ENCODE measurements at places on chromosomes 2 and 18.
A peak's percentile ranks its signal among the peaks of the same experiment; 100 is the strongest.

- DNase-seq: no peak
These were observed 447.7 kb upstream of the GYPC start for GRCh38 chr2:126208266-126208665.

DNA sequence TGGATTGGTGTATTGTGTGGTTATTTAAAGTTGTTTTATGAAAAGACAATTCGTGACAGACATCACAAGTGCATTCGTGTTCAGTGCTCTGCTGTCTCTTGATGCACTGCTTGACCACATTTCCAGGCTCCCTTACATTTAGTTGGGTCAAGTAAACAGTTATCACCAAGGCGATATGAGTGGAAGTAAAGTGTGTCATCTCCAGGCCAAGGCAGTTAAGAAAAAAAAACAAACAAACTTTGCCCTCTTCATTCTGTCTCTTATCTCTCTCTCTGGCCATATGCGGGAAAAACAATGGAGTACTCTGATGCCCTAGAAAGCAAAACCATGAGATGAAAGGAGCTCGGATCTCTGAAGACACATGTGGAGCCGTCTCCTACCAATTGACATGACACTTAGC is 131.1 kb downstream of the DSEL start:
- no peak for DNase-seq

DNA sequence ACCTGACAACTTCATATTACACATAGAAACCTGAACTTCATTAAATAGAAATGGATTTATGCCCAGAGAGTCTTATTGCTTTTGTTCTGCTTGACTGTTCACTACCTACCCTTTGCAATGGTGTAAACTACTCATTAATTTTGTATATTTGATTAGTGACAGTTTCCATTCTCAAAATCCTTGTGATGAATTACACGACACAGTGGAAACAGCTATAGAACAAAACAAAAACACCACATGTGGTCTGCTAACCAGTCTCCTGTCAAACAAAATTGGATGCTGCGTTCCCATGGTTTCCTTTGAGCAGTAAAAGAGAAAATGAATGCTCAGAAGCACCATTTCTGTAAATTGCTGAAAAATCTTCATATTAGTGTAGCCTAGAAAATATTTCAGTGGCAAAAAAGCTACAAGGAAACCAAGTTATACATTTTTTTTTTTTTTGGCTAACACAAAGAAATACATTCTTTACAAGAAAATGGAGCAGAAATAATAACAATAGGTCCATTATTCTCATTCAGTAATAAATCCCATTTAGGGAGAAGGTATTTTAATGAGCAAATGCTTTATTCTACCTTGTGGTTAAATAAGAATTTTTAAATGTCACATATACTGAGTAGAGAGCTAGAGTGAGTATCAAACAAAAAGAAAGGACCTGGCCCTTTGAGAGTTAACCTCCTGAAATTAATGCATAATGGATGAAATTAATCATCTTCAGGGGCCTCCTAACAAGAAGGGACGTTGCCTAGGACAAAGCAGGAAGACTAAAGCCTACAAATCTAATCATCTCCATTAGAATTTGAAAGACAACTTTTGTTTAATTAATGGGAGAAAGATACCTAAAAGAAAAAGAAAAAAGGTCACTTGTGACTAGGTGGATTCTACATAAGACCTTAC is 355.1 kb upstream of the ZC3H15 start:
- DNase-seq: no peak

- DNase-seq: no peak
These were observed 48.9 kb downstream of the PTPN4 start for GRCh38 chr2:119808516-119809147.

DNA sequence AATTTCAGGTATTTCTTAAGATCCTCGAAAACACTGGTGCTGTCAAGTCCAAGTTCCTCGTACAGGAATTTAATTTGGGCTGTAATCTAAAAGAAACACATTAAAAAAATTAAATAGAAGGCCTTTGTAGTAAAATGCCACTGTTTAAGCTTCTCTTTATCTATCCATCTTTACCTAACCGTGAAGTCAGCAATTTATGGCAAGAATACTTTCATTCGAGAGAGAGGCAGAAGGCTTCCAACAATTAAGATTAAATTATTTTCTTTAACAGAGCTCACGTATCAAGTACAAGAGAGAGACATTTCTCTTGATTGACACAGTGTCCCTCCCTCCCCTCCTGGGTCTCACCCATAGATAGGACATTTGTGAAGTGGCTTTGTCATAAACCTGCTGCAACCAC is 39.9 kb downstream of the PREPL start:
- no peak for DNase-seq

GRCh38 chr2:161032635-161033034 is 127.6 kb upstream of the TANK start:
- DNase-seq: no peak

- DNase-seq: peak; percentile 99
These were observed 57.7 kb upstream of the MAP4K3 start for GRCh38 chr2:39494784-39495251.

GRCh38 chr2:46814160-46814961 is 101.2 kb downstream of the MCFD2 start:
- peak; percentile 75 for DNase-seq

DNA sequence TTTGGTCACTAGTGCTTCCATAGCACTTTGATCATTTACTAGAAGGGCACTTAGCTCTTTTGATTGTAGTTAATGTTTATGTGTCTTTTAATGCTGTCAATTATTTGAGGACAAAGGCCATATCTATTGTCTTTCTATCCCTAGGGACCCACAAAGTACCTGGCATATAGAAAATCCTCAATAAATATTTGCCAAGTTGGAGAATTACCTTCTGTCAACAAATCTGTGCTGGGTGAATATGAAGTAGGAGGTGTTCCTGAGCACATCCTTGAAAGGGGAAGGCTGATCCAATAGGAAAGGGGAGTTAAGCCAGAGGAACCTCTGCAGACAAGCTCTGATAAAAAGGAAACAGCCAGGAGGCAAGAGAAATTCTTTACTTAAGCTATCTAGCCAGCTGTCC is 8.2 kb downstream of the DPP4 start:
- DNase-seq: no peak

GRCh38 chr2:233779722-233780121 is 1.6 kb downstream of the MROH2A start:
- DNase-seq: no peak

DNA sequence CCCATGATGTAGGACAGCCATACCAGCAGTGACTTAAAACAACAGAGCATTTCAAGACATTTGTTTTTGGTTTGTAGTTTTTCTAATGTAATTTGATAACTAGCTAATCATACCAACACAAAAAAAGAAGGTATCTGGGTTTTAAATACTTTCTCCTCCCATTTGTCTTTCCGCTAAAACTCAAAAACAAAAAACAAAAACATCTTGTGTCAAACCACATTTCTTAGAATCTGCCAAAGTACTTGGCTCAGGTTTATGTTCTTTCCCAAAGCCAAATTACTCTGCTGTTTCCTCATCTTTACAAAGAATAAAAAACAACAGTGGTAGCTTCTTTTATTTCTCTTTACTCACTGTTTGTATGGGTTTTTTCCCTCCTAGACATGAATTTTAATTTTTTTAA is 71.5 kb downstream of the GREB1L start:
- no peak for DNase-seq

GRCh38 chr2:109376115-109376514 is 237.7 kb downstream of the SEPTIN10 start:
- DNase-seq: no peak

- no peak for DNase-seq
These were observed 11.4 kb upstream of the SLC20A1 start for GRCh38 chr2:112634153-112634873.

GRCh38 chr18:46250084-46250811 is 146.1 kb downstream of the HAUS1 start:
- DNase-seq: peak; percentile 82

DNA sequence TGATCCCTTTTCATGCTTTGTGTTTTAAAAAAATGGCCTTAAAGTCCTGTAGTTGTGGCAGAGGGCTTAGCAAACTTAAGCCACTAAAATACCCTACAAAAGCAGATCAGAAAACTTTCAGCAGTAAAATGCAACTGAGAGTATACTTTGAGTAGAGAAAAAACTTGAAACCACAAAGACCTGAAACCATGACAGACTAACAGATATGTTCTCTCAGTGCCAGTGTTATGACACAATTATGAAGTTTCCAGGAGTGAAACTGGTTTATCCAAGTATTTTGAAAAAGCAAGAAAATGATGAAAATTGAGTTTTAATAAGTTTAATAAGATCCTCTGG is 74.5 kb downstream of the SPRED2 start:
- DNase-seq: no peak

All from fibroblast of skin of abdomen (primary cell).